Right ventricle myocardium inferior (tissue), 1 donor: ENCODE measurements at places on chromosomes 12 and 14. TPM values are rescaled to one million over a fixed set of nuclear protein-coding genes. Genes with fewer than 3 reads are reported as not detected.

DNA sequence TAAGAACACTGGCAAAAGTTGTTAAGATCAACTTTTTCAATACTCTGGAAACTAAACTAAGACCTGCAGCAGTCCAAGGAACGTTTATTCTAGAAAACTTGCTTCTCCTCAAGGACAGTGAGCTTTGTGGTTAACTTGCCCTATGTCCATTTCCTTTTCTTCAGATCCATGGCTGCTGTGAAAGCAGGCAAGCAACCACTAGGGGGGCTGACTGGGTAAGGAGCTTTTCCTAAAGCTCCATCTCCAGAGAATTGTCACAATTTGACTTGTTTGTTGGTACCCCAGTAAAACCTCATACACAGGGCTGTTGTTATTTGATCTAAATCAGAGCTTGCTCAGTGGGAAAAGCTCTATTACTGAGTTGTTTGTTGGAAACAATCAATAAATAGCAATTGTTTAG, 10.1 kb upstream of the RPL10L start:
- DNase-seq = no peak

- DNase-seq = no peak
Measured at GRCh38 chr14:88017535-88017934, 12.6 kb downstream of the GPR65 start.

- no peak for DNase-seq
Measured at GRCh38 chr12:98373025-98373554, 142.3 kb upstream of the TMPO start.

DNA sequence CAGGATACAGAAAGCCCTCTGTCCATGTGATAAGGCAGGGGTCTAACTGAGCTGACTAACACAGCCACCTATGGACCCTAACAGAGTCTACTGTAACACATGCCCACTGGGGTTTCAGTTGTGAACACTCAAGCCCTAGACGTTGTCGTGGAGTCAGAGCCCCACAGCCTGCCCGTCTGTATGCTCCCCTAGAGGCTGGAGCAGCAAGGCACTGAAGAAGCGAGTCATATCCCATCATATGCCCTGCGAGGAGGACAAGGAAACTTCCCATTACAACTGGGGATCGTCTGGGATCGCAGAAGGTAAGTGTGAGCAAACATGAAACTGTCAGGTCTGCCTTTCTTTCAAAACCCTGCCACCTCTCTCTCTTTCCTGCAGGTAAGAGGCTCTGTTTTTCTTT, 138.1 kb downstream of the GPR65 start:
- no peak for DNase-seq

- DNase-seq = no peak
Measured at GRCh38 chr12:114152890-114153289, 186.8 kb upstream of the RBM19 start.

GRCh38 chr12:90299121-90299520, 590.5 kb upstream of the ATP2B1 start:
- DNase-seq = no peak

GRCh38 chr12:4768341-4768740, 48.1 kb downstream of the GALNT8 start:
- no peak for DNase-seq

DNA sequence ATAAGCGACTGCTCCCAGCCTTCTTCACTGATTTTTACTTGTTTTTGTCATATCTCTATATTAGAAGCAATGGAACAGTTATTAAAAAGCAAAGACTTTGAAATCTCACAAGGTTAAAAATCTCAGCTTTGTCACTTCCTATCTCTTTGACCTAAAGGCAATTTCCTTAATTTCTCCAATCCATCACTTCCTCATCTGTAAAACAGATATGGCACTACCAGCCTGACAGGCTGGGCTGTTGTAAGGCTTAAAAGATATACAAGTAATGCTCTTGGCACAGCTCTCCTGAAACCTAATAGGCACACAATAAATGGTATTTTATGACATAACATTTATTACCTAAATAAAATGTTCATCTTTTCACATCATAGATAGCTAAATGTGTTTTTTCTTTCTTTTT, 25.6 kb downstream of the ATXN2 start:
- DNase-seq = no peak

CLEC4C gene
- total RNA-seq = not detected

HSPB8 gene
- 572 TPM for total RNA-seq

TAS2R13 gene
- total RNA-seq = 0.43 TPM
